ENCODE measurements at places on chromosomes 2 and 18.

- DNase-seq, result no peak
These were observed 85.6 kb downstream of the EHD3 start for GRCh38 chr2:31319406-31320175.

DNA sequence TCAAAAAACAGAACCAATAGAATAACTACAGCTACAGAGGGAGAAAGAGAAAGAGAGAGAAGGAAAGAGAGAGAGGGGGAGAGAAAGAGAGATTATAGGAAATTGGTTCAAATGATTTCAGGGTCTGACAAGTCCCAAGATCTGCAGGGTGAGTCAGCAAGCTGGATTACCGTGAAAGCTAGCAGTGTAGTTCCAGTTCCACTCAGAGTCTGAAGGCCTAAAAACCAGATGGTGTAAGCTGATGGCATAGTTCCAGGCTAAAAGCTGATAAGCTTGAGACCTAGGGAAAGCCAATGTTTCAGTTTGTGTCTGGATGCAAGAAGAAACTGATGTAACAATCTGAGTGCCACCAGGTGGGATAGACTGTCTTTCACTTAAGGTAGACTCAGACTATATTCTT, 397.7 kb downstream of the TRIB2 start:
- DNase-seq, result no peak

DNA sequence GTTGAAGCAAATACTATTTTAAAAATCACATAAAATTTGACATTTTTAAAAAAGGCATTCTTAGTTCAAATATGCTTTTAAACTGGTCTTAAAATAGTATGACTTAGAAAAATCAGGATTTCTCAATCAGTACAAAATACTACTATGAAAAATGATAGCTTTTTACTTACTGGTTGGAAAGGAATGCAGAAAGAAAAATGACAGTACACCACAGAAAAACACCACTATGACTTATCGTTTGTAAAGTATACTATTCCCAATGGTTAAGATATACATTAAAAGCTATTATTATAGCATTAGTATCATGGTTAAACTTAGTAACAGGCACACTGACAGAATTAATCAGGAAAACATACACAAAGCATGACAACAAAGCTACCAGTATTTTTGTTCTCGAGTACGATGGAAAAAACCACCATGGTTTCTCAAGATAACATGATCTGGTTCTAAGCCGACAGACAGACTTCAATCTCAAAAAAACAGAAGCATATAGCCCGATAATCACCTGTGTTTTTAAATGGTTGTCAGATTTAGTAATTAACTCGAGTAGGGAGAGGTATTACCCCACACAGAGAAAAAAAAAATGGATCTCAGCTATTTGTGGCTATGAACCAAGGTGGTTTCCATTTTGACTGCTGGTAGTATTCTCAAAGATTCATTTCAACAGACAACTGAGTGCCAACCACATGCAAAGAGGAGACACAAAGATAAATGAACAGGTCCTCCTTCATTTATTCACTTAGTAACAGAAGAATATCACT, 39.1 kb downstream of the CUL3 start:
- no peak for DNase-seq

DNA sequence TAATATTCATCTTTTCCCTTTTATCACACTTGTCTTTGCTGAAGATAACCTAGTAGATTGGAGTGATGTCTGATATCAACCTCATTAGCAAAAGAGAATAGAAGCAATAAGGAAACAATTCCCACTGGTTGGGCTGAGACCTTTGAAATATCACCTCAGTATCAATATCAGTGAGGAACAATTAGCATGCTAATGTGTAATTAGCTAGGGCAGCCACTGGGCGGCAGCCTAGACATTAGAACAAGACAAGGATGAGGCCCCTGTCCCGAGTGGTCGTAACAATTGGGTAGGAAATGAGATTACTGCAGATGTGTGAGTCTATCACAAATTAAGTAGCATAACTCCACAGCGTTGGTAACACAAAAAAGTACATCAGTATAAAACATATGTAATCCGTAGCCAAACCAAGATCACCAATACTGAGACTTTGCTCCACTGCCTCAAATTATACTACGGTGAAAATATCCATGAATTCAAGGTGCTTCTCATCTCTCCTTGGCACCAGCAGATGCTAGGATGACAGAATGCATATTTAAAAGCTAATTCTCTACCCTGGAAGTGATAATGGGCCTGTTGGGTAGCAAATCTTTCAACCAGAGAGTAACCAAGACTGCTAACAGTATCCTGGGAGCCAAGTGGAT, 99.1 kb downstream of the ALPK2 start:
- DNase-seq, result no peak

DNA sequence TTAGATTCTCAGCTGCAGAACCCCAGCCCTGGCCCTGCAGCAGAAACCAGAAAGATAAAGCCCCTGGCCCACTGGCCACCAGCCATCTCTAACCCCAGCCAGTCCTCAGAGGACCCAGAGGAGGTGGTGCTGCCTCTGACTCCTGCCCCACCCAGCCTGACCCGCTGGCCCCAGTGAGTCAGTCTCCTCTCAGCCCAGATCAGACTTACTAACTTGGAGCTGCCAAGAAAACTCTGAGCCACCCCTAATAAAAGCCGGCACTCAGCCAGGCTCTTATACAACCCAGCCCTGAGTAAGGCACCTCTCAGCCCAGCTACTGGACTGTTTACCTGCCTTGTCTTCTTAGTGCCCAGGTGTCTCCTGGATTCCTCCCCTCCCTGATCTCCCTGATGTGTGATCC, 2.0 kb downstream of the SLC14A2 start:
- no peak for DNase-seq

DNA sequence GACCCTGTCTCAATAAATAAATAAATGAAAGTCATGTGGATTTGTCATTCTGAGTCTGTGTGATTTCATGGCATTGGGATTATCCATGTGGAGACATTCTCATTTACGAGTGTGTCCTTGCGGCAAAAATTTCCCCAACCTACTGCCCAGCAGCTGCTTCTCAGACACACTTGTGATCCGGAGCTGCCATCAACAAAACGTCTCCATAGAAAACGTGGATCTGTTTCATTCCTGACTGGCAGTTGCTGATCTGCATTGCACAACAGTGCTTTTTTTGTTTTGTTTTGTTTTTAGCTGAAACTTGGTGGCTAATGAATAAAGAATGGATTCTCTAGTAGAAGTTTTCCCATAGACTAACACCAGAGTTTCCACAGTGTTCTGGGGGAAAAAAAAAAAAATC, 74.7 kb downstream of the TGIF1 start:
- DNase-seq, result no peak
